Choroid plexus epithelial cell (primary cell): ENCODE measurements at places on chromosomes 1 and 21.

DNA sequence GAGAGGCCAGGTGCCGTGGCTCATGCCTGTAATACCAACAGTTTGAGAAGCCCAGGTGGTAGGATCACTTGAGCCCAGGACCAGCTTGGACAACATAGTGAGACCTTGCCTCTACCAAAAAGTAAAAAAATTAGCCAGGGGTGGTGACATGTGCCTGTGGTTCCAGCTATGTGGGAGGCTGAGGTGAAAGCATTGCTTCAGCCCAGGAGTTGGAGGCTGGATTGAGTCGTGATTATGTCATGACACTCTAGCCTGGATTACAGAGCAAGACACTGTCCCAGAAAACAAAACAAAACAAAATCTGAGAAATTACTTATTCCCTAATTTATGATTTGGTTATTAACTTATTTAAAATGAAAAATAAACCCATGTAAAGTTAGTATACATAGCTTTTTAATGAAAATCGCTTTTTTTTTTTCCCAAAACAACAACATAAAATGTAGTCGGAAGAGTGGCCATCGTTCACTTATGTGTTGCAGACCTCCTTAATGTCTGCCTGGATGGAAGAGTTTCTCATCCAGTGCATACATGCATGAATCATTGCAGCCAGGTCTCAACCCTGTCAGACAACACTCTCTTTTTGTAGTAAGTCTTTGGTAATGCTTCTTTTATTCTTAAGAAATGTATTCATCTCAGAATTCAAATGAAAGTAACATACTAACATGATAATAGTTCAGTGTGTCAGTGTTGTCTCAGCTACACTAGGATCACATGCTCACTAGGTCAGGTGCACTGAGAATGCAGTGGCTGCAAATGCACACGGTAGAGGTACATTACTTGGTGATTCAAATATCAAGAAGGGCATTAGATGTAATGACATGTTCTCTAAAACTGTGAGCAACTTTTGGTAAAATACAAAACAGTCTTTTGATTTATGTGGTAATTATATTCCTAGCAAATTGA, 28.0 kb downstream of the ITSN1 start:
- DNase-seq = peak; percentile 40

DNA sequence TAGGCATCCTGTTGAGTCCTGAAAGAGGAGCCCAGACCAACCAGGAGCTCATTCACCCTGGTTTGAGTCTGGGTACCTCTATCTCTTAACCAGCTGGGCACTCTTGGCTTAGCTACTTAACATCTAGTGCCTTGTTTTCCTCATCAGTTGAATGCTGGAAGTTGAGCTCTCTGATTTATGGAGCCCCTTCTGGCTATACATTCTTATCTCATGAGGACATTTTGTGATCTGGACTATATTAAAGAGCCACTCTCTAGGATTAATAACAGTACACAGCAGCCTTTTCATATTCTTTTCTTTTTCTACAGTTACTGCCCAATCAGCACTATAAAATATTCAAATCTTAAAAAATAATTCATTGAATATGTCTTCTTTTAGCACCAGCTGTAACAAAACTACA, 296.9 kb upstream of the RUNX1 start:
- no peak for DNase-seq

DNA sequence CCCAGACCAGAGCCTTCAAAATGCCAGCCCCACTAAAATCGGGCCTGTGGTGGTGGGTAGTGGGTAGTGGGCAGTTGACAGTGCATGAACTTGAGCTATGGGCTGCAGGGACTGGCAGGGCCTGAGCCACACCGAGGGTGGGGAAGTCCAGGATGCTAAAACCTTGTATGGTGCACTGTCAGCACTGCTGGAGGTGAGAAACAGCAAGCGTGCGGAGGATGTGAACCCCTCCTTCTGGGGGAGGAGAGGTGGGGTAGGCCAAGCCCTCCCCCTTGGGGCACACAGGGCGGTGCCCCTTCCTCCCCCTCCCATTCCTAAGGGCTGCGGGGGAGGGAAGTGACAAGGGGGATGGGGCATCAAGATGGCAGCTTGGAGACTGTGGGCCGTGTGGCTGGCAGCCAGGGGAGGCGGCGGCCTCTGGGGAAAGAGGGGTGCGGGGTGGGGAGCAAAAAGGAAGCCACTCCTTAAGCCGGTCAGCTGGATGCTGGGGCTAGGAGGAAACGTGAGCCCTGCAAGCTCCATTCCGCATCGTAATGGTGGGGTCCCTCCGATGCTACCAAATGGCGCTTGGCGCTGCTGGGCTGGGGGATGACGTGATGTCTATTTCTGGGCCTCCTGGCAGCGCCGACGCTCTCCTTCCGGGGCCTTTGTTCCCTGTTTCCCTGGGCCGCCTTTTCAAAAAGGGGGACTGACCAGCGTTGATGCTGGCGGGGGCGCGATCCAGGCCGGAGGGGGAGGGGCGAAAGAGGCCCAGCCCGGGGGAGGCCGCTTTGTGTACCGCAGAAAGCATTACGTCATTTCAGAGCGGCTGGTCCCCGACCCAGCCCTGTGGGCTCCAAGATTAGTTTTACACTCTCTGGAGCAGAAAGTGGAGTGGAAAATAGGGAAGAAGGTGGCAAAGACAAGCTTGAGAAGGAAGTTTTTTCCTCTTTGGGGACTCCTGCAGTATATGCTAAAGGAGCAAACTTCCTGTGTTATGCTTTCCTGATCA, 809 bp downstream of the SYT11 start:
- peak; percentile 80 for DNase-seq

GRCh38 chr1:71193153-71193552, 112.3 kb upstream of the ZRANB2 start:
- DNase-seq = no peak

GRCh38 chr1:109986054-109986444, 1.5 kb downstream of the AHCYL1 start:
- no peak for DNase-seq

DNA sequence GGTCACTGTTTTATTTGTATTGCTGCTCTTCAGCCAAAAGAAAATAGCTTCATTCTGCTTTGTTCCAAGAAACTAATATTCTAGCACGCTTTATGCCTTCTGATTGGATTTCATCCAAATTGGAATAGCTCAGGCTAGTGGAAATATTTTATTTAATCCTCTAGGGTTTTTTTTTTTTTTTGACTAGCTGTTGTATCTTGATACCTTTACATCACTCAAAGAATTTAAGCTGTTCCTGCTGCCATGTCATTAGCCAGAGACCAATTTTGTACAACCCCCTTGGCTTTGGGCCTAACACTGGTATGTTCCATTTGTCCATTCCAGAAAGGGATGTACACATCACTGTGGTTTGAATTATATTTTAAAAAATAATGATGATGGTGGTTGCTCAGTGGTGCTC, 103.0 kb downstream of the DISC1 start:
- DNase-seq = peak; percentile 13

DNA sequence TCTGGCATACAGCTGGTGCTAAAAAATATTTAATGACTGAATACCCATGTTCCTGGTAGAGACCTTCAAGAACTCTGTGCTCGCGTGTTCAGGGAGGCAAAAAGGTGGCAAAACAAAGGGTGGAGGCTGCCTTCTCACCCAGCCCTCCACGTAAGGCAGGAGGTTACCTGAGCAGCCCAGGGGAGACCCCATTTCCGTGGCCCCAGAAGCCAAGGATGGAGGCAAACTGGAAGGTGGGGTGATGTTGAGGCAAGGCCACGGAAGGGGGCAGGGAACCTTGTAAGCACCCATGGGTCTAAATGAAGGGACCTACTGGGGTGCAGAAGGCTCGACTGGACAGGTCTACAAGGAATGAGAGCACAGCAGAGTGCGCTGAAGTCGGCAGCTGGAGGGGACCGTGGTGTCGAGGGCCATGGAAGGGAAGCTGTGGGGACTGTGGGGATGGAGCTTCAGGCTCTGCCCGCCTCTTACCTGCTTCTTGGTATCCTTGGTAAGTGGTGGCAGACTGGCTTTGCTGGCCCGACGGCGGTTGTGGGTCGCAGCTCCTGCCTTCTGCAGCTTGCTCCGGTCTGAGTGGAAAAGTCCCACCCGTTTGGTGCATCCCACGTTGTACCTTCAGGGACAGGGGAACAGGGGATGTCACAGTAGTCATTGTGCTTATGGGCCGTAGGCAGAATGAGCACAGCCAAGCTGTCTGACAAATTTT, 8.9 kb upstream of the A3GALT2 start:
- DNase-seq = no peak

GRCh38 chr1:197692965-197693364, 82.3 kb downstream of the DENND1B start:
- DNase-seq = peak; percentile 54

DNA sequence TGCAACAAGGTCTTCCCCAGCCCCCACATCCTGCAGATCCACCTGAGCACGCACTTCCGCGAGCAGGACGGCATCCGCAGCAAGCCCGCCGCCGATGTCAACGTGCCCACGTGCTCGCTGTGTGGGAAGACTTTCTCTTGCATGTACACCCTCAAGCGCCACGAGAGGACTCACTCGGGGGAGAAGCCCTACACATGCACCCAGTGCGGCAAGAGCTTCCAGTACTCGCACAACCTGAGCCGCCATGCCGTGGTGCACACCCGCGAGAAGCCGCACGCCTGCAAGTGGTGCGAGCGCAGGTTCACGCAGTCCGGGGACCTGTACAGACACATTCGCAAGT, 3.8 kb downstream of the ZBTB18 start:
- DNase-seq = no peak

GRCh38 chr1:101260556-101261350, 23.9 kb downstream of the S1PR1 start:
- no peak for DNase-seq

DNA sequence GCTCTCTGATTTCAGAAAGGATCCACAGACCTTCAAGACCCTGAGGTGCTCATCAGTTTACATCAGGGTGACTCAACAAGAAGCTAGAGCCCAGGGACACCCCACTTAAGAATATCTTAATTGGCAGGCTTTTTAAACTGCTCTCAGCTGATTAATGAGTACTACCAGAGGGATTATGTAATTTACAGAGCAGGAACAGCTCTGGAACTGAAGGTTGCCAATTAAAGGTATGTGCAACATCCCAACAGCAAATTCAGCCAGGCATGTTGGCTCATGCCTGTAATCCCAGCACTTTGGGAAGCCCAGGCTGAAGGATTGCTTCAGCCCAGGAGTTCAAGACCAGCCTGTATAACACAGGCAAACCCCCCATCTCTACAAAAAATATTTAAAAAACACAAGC, 295.7 kb downstream of the SETD4 start:
- DNase-seq = no peak

DNA sequence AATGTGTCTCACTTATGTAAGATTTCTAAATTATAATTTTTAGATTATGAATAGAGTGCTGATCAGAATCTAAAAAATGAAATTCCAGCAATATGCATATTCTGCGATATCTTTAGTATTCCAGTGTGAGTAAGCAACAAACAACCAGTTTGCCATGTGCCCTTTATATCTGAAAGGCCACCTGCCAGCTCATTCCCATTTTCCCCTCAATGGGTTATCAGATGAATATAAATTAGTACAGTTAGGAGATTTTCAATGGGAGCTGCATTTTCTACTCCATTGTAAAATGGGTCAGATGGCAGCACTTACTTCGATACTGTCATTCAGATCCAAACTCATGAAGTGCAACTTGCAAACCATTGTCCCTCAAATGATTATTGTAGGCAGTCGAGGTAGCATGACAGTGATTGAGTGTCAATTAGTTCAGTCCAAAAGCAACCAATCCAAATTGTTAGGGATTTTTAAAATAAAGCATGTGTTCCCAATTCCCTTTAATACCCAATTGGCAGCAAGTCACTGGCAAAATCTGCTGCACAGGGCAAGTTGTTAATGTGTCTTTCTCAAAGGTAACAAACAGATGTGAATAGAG, 680.3 kb downstream of the LRRIQ3 start:
- no peak for DNase-seq

GRCh38 chr21:45157932-45158331, 83.6 kb downstream of the ADARB1 start:
- DNase-seq = no peak

DNA sequence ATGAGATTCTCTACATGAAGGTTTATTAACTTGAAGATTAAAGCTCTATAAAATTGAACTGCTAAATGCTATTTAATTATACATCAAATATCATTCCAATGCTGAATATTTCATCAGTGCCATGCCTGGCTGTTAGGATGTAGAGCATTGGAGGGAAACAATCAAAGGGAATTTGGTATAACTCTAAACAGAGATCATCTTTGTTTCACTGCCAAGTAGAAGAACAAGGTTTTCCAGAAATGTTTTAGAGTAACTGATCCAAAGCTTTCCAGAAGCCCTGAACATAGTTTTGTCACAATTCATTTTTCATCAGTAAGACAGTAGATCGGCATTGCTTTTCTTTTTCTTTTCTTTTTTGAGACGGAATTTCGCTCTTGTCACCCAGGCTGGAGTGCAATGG, 5.9 kb upstream of the DSTYK start:
- no peak for DNase-seq

DNA sequence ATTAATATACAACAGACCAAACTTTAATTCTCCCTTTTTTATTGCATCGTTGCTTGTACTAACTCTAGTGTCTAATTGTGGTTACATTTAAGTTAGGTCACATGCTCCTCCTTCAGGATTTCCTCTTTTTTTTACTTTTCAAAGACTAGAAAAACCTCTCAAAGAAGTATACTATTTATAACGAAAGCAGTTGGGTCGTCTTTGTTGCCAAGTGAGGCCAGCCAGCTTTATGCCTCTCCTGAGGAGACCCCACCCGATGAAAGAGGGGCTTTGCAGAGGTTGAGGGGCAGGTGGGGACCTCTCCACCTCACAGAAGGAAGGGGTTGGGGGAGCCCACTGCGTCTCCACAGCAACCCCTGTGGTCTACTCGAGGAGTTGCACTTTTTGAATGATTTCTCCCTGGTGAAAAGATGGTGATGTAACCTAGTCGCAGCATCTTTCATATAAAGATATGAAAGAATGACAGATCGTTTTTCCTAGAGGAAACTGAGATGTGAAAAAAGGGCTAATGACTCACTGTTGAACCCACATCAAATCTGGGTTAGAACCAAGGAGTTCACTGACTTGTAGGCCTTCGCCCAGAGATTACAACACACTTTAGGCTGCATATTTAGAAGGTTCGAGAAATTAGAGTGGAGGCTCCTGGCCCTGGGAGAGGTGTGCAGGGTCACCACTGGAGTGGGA, 6.4 kb downstream of the TGFB2 start:
- DNase-seq = peak; percentile 83

- peak; percentile 79 for DNase-seq
Observed at GRCh38 chr1:91651661-91652071, 151.0 kb downstream of the CDC7 start.

GRCh38 chr1:71081697-71082080, 854 bp upstream of the ZRANB2 start:
- no peak for DNase-seq

- no peak for DNase-seq
Observed at GRCh38 chr1:47491341-47491753, 53.5 kb downstream of the FOXD2 start.

GRCh38 chr1:25797939-25798338, 2.1 kb upstream of the SELENON start:
- DNase-seq = peak; percentile 38

GRCh38 chr1:22266141-22266540, 123.2 kb upstream of the WNT4 start:
- no peak for DNase-seq
